Activated T-helper 1 cell treated with anti-CD3 and anti-CD28 coated beads, Interleukin-12 subunit alpha, Interleukin-12 subunit beta, Interleukin-2, Interleukin-4 antibody, amounts not matched to agents 30 ng/mL and 10 ng/mL and 1 ng/mL, durations not matched to agents 14 hours and 24 hours and 36 hours (primary cell): ENCODE measurements at places on chromosomes 6 and 20. TPM values are rescaled to one million over a fixed set of nuclear protein-coding genes. Genes with fewer than 3 reads are reported as not detected.
A peak's percentile ranks its signal among the peaks of the same experiment; 100 is the strongest.

The PSORS1C2 gene
- not detected in 2 replicates for total RNA-seq

- peaks cover 34% of the 10 kb centered on the region for H3K4me1 ChIP-seq
- no peaks in the 10 kb centered on the region for H3K27me3 ChIP-seq
- H3K4me3 ChIP-seq: no peak overlapping the region
- DNase-seq: no peak
- H3K27ac ChIP-seq: peak overlapping the region; percentile 9
These were observed 17.3 kb downstream of the PLN start for GRCh38 chr6:118565311-118565960.

The TTK gene
- 22.4 and 23.5 TPM in 2 replicates for total RNA-seq

DNA sequence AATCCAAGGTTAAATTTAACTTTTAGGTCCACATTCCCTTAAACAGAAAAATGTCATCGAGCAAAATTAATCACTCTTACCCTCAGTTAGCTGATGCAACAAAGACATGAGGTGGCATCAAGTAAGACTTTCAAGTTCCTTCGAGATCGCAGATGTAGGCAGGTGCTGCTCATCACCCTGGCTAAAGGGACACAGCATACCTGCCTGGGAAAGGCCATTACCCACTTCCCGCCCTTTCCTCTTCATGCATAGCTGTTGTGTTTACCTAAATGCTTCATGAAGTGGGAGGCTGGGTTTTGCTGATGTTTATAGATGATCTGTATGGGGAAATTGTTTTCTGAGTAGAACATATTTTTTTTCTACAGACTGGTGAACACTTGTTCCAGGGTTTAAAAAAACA lies 67.7 kb downstream of the GFRA4 start:
- H3K4me3 ChIP-seq: no peak overlapping the region
- no peaks in the 10 kb centered on the region for H3K27me3 ChIP-seq
- H3K27ac ChIP-seq: no peak overlapping the region
- peaks cover 14% of the 10 kb centered on the region for H3K36me3 ChIP-seq
- no peaks in the 10 kb centered on the region for H3K4me1 ChIP-seq
- no peak for DNase-seq

GRCh38 chr6:104396077-104396476 lies 463.6 kb downstream of the HACE1 start:
- no peak overlapping the region for H3K4me3 ChIP-seq
- H3K27ac ChIP-seq: no peak overlapping the region
- H3K4me1 ChIP-seq: no peaks in the 10 kb centered on the region
- H3K27me3 ChIP-seq: peaks cover 2% of the 10 kb centered on the region
